NCI-H524 treated with DMSO at 0.1 percent for 48 hours (cell line): ENCODE measurements at places on chromosomes 6 and 20.
A peak's percentile ranks its signal among the peaks of the same experiment; 100 is the strongest.

DNA sequence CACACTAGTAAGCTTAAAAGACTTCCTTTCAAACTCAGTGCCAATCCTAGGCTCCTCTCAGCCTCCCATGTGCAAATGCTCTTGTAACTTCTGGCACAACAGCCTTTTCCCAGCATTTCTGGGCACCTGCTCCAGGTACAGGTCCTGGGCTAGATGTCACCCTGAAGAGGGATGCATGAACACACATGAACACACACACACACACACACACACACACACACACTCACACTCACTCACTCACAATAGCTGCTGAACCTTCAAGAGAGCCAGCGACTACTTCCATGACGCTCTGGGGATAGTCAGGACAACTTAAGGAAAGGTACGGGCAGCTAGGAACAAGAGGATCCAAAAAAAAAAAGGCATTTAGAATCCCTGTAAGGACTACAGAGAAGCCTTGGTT lies 122.8 kb downstream of the INSM1 start:
- DNase-seq, result no peak

- DNase-seq, result no peak
Measured at GRCh38 chr6:134878136-134878535, 71.8 kb downstream of the ALDH8A1 start.

DNA sequence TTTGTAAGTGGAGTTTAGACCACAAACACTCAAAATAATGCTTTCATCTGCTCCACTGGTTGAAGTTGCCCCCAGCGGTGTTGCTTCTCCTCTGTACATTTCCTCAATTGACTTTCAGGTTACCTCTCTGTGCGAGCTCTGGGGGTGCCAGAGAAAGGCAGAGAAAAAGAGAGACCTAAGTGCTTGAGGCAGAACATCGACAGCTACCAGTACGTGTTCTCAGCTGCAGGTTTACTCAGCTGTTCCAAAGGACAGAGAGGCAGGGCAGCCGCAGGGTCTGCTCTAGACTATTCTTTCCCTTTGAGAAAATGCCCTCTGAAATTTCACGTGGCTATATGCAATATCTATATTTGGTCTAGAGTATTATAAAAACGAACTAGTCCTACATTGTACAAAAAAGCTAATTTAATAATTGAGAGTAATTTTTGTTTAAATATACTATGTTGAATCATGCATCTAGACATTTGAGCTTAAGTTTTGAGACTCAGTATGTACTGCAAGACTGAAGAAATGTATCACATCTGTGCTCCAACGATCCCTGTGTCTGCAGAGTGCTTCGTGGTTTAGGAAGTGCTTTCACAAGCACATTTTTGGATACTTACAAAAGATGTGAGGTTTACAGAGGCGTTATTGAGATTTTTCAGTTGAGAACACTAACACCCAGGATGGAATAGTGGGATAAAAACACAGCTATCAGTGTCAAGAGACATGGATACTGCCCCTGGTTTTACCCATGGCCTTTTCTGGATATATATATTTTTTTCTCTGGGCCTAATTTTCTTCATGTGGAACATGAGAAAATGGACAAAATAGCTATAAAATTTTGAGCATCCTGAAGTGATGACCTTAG lies 453.6 kb upstream of the FLRT3 start:
- no peak for DNase-seq

- no peak for DNase-seq
Measured at GRCh38 chr20:40797425-40797824, 108.4 kb upstream of the MAFB start.

GRCh38 chr6:67285770-67286495 lies 1349.1 kb upstream of the ADGRB3 start:
- no peak for DNase-seq

DNA sequence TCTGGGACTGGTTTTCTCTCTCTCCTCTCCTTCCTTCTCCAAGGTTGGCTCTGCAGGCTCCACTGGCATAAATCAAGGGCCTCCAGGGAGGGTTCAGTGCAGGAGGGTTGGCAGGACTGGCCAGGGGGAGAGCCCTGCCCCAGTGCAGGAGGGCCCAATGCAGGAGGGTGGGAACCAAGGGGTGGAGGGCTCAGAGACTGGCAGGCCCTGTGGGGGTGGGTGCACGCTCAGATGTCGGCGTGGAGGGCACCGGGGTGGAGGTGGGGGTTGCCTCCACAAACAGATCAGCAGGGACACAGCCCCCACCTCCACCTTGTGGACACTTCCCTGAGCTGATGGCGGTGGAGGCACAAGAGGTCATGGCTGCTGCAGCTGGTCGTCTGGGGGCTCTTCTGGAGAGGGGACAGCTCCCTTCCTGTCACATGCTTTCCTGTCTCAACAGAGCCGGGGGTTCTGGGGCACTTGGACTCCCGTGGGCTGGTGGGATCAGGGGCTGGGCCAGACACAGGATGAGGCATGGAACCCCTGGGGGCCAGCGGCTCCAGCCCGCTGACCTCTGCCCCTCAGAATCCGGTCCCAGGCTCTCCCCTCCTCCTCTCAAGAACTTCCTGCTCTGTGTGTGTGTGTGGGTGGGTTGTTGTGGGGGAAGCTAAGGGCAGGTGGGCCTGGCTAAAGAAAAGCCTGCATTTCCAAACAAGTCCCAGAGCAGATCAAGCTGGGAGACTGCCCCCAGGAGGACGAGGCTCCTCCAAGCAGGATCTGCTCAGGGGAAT lies 2.7 kb upstream of the ABHD16B start:
- DNase-seq, result no peak

- no peak for DNase-seq
Measured at GRCh38 chr6:19837511-19838441, 606 bp downstream of the ID4 start.

- DNase-seq, result no peak
Measured at GRCh38 chr6:144438103-144438502, 153.0 kb downstream of the UTRN start.

GRCh38 chr6:158663625-158664165 lies 13.8 kb downstream of the SYTL3 start:
- DNase-seq, result no peak

GRCh38 chr6:106051226-106051625 lies 34.9 kb upstream of the PRDM1 start:
- no peak for DNase-seq

GRCh38 chr20:48171626-48172356 lies 386.5 kb upstream of the SULF2 start:
- DNase-seq, result peak; percentile 80

GRCh38 chr6:151232899-151233298 lies 6.9 kb upstream of the AKAP12 start:
- no peak for DNase-seq

GRCh38 chr6:162543221-162543620 lies 184.3 kb downstream of the PRKN start:
- DNase-seq, result no peak

GRCh38 chr6:113599444-113599843 lies 257.7 kb upstream of the MARCKS start:
- DNase-seq, result no peak

GRCh38 chr6:12504325-12504966 lies 212.1 kb upstream of the PHACTR1 start:
- DNase-seq, result no peak

GRCh38 chr6:30530014-30530413 lies 26.3 kb downstream of the GNL1 start:
- no peak for DNase-seq

DNA sequence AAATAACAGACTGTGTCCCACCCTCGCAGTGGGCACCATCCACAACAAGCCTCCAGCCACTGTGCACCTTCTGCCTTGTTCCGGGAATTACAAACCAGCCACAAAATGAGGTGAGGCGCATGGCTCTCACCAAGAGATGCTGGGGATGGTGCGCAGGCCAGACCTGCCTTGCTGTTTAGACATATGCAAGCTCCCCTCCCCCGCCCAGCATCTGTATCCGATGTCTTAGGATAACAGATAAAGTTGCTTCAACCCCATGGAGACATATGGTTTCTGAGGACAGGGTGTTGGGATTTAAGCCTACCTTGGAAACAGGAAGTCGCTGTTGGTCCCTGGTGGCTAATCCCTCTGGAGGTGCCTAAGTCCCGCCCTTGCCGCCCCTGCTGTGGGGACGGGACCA lies 50.4 kb upstream of the MPC1 start:
- peak; percentile 83 for DNase-seq

- DNase-seq, result no peak
Measured at GRCh38 chr20:986733-987355, 15.3 kb downstream of the RSPO4 start.

DNA sequence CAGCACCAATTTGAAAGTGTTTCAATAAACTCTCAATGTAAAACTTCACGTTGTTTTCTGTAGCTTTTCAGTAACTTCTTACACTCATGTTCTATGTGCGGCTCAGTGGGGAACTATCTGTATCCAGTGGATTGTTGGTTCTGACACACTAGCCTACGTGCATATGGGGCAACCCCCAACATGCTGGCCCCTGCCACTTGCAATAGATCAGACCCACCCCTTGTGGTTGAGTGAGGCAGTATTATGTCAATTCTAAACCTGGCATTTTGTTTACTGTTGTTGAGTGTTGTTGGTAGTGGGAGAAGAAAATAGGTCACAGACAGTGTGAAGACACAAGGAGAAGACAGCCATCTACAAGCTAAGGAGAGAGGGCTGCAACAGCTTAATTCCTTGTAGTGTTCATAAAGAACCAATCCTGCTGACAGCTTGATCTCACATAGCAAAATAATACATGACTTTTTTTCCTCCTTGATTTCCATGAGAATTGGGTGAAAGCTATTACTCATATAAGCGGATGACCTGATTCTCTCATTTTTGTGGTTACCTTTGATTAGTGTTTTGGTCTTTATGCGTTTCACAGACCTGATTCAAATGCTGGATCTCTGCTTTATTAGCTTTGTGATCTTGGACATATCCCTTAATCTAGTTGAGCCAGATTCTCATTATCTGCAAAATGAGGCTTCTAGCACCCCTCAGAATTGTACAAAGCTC lies 320.4 kb downstream of the LAMA2 start:
- DNase-seq, result no peak

GRCh38 chr6:157510323-157511188 lies 129.6 kb downstream of the ZDHHC14 start:
- no peak for DNase-seq

GRCh38 chr6:166206510-166207283 lies 39.0 kb upstream of the TBXT start:
- DNase-seq, result no peak

DNA sequence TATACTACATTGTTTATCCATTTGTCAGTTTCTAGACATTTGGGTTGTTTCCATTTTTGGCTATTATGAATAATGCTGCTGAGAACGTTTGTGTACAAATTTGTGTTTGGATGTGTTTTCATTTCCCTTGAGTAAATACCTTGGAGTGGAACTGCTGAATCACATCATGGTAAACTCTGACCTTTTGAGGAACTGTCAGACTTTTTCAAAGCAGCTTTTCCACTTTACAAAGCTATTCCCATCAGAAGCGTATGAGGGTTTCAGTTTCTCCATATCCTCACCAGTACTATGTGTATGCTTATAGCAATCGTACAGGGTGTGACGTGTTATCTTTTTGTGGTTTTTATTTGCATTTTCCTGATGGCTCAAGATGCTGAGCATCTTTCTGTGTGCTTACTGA lies 103.7 kb downstream of the MYO6 start:
- DNase-seq, result no peak

DNA sequence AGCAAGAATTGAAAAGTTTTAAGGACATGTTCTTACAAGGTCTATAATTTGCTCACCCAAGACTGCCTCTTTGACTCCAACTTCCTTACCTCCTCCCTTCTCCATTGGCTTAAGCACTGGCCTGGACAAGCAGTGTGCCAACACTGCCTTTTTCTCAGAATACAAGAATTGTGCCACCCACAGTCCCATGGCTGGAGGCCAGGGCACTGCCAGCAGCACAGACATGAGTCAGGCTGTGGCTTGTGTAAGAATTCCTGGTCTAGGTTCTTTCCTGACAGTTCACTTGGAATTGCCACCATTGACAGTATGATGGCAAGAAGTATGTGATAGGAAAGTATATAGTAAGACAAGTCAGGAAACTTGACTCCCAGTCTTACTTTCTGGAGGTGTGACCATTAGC lies 202.7 kb upstream of the MARCKS start:
- DNase-seq, result no peak

DNA sequence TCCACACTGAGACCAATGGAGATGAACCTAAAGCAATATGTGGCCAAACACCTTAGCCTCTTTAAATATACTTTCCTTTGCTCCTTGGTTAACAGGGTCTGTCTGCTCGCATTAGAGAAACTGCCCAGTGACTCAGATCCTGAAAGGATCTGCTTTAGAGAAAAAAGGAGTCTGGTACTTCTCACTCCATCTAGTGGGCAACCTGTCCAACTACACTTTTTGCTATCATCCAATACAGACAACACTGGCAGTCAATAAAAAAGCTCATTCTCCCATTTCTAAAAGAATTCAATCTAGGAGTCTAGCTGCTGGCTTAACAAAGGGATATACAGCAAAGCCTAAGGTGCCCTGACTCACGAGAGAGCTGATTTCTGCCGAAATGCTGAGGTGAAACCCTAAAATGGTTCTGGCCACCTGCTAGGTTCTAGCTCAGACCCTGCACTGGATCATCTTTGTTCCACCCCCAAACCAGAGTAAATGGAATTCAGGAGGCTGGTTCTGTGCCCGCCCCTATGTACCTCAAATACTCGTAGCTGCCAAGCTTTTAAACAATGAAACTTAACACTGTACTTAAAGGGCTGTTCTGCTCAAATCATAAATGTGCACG lies 11.5 kb downstream of the GNL1 start:
- DNase-seq, result no peak

- DNase-seq, result no peak
Measured at GRCh38 chr6:158290040-158290439, 22.2 kb upstream of the TULP4 start.

- no peak for DNase-seq
Measured at GRCh38 chr20:22686097-22686496, 101.7 kb upstream of the FOXA2 start.

DNA sequence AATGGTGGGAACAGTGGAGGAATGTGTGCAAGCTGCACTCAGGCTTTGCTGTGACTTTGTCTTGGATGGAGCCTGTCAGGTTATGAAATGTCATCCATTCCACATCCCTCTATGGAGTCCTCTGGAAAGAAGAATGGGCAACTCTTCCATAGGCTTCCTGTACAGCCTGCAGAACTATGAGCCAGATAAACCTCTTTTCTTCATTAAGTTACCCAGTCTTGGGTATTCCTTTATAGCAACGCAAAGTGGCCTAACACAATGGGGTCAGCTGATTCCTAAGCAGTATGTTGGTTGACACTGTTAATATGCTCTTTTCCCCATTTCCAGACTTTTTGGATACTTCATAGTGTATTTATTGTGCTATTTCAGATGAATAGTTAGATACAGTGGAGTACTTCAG lies 75.8 kb upstream of the IYD start:
- no peak for DNase-seq

- DNase-seq, result no peak
Measured at GRCh38 chr20:12020846-12021245, 103.2 kb downstream of the BTBD3 start.
